Stimulated activated CD4-positive, alpha-beta T cell treated with anti-CD3 and anti-CD28 coated beads, Interleukin-2, amount 100 ng/mL, for 4 hours (primary cell): ENCODE measurements at places on chromosomes 6 and 20.
A peak's percentile ranks its signal among the peaks of the same experiment; 100 is the strongest.

- DNase-seq, result no peak
These were observed 241.2 kb downstream of the TTLL2 start for GRCh38 chr6:167565884-167566599.

DNA sequence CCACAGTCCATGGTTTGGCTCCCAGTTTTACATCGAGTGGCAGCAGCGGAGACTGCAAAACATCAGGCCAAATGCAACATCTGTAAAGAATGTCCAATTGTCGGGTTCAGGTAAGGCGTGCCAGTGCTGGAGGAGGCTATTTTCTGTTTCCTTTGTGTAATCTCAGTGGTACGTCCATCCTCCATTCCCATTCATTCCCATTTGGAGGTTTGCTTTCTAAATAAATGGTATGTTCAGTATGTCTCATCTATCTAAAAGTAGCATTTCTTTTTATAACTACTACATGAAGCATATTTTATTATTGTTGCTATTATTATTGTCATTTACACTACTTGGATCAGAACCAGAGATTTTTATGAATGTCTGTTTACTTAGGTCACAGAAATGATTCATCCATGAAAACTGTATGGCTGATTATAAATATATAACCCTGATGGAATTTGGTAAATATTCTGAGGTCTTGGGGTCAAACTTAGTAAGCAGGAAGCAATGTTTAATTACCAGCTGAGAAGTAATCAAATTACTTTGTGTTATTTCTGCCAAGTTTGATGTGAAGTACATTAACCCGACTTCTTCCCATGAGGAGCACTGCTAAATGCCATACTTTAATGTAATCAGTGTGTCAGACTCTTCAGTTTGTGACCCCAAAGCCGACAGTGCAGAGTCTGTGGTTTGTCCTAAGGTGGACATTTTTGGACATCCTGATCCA, 512.9 kb downstream of the UTRN start:
- DNase-seq, result no peak

- peak; percentile 14 for DNase-seq
These were observed 39.2 kb upstream of the RNF8 start for GRCh38 chr6:37314487-37315156.

DNA sequence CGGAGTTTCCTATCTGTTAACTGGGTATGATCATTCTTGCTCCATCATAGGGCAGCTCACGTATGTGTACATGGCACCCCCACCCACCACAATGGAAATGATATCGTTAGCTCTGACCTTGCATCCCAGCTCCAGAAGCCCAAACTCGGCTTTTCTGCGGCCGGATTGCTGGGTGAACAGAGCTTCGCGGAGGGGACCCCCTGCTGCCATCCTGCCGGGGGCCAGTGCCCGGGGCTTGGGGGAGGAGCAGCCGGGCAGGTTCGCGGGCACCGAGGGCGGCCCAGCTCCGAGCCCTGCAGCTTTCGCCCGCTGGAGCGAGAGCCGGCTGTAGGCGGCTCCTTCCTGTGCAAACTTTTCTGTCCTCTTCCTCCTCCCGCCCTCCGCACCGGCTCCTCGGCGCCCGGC, 24.9 kb upstream of the FUCA2 start:
- DNase-seq, result no peak

- DNase-seq, result peak; percentile 56
These were observed 133.2 kb upstream of the RPS6KA2 start for GRCh38 chr6:166760288-166760687.

DNA sequence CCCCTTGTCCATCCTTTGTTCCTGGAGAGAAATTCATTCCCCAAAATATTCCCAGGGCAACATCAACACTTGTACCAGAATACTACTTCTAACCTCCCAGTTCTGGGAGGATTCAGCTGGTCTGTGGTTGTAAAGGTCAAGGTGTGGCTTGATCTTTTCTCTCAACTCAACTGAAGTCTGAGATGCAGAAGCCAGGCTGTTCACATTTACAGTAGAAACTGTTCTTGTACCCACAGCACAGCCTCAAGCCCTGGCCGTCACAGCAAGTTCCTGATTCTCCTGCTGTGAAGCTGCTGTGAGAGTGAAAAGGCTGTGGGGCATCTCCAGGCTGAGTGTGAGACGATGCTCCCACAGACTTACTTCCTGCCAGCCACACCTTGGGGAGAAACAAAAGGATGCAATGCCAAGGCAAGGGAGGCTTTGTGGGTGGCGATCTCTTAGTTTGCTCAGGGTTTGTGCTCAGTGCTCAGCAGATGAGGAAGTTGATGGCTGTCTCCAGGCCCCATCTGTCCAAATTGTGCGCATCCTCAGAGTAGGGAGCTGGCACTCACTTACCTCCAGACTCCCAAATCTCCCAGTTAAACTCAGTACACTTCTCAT, 143.9 kb upstream of the FOXA2 start:
- no peak for DNase-seq

GRCh38 chr20:7085467-7085866, 318.0 kb downstream of the BMP2 start:
- no peak for DNase-seq

- DNase-seq, result no peak
These were observed 3.4 kb upstream of the SRC start for GRCh38 chr20:37342231-37343177.

DNA sequence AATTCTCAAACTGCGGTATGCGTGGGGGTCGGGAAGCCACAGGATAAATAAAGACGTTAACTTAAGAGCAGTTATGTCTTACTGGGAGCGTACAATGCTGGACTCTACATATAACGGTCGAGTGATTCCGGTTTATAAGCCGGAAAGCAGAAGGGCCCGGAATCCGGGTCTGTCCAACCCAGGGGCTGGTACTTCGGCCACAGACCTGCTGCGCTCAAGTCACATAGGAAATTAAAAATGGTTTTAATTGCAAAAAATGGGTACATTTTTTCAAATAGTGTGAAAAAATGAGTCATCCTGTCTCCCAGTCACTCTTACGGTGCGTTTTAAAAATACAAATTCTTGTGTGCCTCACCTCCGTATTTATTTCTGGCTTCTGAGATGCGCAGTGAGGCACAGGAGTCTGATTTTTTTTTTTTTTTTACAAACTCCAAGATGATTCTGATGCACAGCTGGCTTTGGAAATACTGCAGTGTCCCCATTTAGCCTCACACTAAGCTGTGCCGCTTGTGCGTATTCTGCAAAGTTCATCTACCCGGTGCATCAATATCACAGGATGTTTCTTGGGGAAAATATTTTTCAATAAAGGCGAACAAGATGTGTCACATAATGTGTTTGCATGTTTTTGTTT, 1.0 kb downstream of the PCIF1 start:
- no peak for DNase-seq

DNA sequence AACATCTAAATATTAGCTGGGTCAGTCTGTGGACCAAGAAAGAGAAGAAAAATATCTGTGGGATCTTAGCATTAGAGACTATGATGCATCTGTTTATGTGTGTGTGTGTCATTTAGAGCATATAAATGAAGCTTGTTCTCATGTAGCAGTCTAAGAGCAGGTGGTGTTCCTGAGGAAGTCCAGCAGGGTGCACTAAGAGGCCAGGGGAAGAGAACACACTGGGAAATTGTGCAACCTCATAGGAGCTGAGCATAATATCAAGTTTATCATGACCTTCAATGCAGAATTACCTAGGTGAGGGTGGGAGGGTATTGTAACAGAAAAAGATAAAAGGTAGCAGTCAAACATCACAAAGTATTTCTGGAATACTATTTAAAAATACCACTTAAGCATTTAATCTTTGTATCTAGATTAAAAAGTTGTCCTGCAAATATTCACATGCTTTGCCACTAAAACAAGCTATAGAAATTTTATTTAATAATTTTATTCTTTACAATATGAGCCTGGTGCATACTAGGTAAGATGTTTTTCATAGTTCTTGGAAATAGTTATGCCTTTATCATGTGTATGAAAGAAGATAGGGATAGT, 80.5 kb downstream of the SMPDL3A start:
- no peak for DNase-seq

DNA sequence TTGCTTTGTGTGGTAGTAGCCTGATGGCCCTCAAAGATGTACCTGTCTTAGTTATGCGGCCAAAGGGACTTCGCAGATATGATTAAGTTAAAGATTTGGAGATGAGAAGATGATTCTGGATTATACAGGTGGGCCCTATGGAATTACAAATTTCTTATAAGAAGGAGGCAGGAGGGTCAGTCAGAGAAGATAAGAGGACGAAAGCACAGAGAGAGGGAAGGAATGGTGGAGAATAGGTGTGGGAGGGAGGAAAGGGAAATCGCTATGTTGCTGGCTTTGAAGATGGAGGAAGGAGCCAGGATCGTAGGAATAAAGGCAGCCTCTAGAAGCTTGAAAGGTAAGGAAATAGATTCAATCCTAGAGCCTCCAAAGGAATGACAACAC, 1.2 kb upstream of the TSPYL1 start:
- DNase-seq, result no peak

GRCh38 chr6:30883685-30884520, at the start of gene DDR1:
DDR1 (plus strand) TSS chr6:30884519; CDS start chr6:30888730, 4,211 bp downstream.
- DNase-seq, result peak; percentile 36

GRCh38 chr20:14488756-14489479, 151.5 kb upstream of the FLRT3 start:
- DNase-seq, result no peak
